ENCODE measurements at places on chromosomes 1 and 21. TPM values are rescaled to one million over a fixed set of nuclear protein-coding genes. Genes with fewer than 3 reads are reported as not detected.

DNA sequence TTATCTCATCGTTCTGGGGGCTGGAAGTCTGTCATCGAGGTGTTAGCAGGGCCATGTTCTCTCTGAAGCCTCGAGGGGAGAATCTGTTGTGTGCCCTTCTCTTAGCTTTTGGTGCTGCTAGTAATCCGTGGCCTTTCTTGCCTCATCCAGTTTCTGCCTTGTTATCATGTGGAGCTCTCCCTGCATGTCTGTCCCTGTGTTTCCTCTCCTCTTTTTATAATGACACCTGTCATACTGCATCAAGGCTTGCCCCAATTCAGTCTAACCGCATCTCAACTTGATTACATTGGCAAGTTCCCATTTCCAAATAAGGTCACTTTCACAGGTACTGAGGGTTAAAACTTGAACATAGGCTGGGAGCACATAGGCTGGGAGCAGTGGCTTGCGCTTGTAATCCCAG, 82.6 kb upstream of the CNIH3 start:
- no peak for DNase-seq
- no peaks in the 10 kb centered on the region for H3K36me3 ChIP-seq
- no peaks in the 10 kb centered on the region for H3K27me3 ChIP-seq

GRCh38 chr21:43779660-43780059, 3.6 kb upstream of the CSTB start:
- no peaks in the 10 kb centered on the region for H3K36me3 ChIP-seq
- DNase-seq: no peak
- no peak overlapping the region for H3K27ac ChIP-seq
- H3K27me3 ChIP-seq: no peaks in the 10 kb centered on the region

DNA sequence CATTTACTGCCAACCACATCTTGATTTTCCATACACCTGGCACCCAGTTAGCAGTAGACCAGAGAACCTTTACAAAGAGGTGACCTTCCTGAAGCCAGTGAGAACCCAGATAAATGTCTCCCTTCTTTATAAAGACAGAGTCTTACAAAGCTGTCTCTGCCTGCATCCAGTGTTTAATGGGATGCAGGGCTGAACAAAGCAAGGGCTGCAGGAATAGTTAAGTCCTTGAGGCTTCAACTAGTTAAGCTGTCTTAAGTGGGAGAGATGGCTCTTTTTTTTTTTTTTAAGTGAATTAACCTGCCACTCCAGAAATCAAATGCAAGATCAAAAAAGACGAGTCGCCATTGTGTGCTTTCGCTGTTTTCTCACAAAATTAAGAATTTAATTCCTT, 1.5 kb downstream of the AHCYL1 start:
- no peaks in the 10 kb centered on the region for H3K36me3 ChIP-seq
- H3K4me1 ChIP-seq: peaks cover 20% of the 10 kb centered on the region
- peak; percentile 85 for DNase-seq
- no peak overlapping the region for H3K27ac ChIP-seq
- H3K4me3 ChIP-seq: peak overlapping the region; percentile 94

- H3K36me3 ChIP-seq: no peaks in the 10 kb centered on the region
- H3K27me3 ChIP-seq: no peaks in the 10 kb centered on the region
- no peak overlapping the region for H3K27ac ChIP-seq
- peaks cover 17% of the 10 kb centered on the region for H3K4me1 ChIP-seq
Observed at GRCh38 chr1:218078916-218079315, 206.2 kb upstream of the RRP15 start.

- H3K36me3 ChIP-seq: no peaks in the 10 kb centered on the region
- H3K27me3 ChIP-seq: no peaks in the 10 kb centered on the region
- H3K27ac ChIP-seq: no peak overlapping the region
- DNase-seq: no peak
Observed at GRCh38 chr1:147516157-147516917, 25.0 kb upstream of the BCL9 start.

DNA sequence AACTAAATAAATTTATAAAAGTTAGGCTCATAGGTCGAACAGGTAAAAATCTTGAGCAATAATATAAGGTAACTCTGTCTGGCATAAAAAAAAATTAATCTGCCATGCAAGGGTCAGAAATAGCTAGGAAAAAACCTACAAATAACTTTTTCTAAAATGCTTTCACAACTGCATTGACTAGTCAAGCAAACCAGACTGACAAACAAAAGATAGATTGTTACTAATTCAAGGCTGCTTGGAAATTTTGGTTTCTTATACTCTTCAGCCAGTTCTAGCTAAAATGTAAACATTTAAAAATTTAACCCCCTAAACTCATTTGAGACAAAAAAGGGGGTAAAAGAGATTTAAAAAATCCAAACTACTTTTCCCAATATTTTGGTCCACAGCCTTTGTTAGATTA, 40.8 kb downstream of the S100A10 start:
- H3K4me1 ChIP-seq: no peaks in the 10 kb centered on the region
- no peak overlapping the region for H3K27ac ChIP-seq
- no peaks in the 10 kb centered on the region for H3K36me3 ChIP-seq
- no peaks in the 10 kb centered on the region for H3K27me3 ChIP-seq
- no peak overlapping the region for H3K4me3 ChIP-seq
- no peak for DNase-seq

- no peak overlapping the region for H3K27ac ChIP-seq
- H3K36me3 ChIP-seq: no peaks in the 10 kb centered on the region
- no peaks in the 10 kb centered on the region for H3K27me3 ChIP-seq
Observed at GRCh38 chr1:214544791-214545190, 6.6 kb downstream of the PTPN14 start.

- no peaks in the 10 kb centered on the region for H3K27me3 ChIP-seq
- no peaks in the 10 kb centered on the region for H3K36me3 ChIP-seq
- H3K4me3 ChIP-seq: no peak overlapping the region
- DNase-seq: no peak
- no peak overlapping the region for H3K27ac ChIP-seq
Observed at GRCh38 chr1:53337499-53337898, 9.6 kb upstream of the LRP8 start.

DNA sequence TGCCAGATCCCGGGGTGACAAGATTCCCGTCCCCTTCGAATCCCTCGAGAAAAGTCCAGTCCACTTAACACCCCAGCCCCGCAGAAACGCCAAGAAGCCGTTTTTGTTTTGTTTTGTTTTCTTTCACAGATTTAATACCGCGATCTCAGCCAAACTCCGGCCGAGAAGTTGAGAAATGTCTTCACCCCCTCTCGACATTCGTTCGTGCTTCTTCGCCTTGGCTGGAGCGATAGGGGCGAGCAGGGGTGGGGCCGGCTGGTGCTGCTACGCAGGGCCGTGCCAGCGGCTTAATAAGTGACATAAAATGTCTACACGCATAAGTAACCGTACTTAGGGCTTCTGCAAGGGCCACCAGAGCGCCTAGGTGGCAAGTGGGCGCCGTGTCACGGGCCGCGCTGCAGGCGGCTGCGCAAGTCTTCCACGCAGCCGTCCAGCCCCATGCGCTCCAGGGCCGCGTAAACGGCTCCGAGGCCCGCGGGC, 4.9 kb downstream of the TNFRSF25 start:
- peaks cover 9% of the 10 kb centered on the region for H3K27me3 ChIP-seq
- DNase-seq: no peak
- H3K4me1 ChIP-seq: peaks cover 22% of the 10 kb centered on the region
- no peaks in the 10 kb centered on the region for H3K36me3 ChIP-seq
- H3K27ac ChIP-seq: no peak overlapping the region

CELA2B gene
- total RNA-seq: not detected

ZNF670 gene
- total RNA-seq: 22.1 TPM

NPPA gene
- not detected for total RNA-seq

BTBD19 gene
- total RNA-seq: 1.4 TPM

OR2M3 gene
- total RNA-seq: not detected

All from neural progenitor cell (in vitro differentiated cells).